ENCODE measurements at places on chromosomes 6 and 20.
A peak's percentile ranks its signal among the peaks of the same experiment; 100 is the strongest.

DNA sequence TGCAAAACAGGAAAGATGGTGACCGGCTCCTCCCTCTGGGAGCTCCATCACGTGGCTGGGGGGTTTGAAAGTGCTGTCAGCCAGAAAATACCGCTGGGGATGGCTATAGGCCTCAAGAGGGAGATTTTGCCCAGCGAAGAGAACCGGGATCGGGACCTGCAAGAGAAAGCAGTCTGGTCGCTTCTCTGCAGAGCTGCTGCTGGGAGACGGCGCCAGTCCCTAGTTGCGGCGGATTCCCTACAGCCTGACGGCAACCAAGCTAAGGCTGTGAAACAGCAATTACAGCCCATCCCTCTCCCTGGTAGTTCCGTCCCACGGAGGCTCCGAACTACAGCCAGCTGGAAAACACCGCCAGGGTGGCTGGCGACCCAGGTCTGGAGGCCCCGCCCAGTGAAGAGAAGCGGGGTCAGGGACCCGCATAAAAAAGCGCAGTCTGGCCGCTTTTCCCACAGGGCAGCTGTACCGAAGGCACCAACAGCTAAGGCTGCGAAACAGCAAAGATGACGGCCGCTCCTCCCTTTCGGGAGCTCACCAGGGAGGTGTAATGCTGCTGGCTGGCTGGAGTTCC, 238.1 kb upstream of the IRAK1BP1 start:
- DNase-seq = no peak

DNA sequence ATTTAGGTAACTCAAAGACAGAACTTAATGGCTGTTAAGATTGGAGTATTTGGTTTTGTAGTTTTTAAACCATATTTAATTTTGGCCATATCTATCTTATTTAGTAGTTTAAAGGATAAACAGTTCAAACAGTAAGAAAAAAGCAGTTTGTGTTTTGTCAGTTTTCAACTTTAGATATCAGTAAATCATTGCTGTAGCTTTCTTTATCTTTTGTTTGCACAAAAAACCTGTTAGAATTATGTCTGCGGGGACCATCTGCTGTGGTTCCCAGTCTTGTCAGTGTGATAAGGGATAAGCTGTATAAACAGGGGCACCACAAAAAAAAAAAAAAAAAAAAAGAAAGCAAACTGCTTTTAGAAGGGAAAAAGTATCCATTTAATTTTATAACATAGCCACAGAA, 40.9 kb downstream of the CDKAL1 start:
- DNase-seq = no peak

DNA sequence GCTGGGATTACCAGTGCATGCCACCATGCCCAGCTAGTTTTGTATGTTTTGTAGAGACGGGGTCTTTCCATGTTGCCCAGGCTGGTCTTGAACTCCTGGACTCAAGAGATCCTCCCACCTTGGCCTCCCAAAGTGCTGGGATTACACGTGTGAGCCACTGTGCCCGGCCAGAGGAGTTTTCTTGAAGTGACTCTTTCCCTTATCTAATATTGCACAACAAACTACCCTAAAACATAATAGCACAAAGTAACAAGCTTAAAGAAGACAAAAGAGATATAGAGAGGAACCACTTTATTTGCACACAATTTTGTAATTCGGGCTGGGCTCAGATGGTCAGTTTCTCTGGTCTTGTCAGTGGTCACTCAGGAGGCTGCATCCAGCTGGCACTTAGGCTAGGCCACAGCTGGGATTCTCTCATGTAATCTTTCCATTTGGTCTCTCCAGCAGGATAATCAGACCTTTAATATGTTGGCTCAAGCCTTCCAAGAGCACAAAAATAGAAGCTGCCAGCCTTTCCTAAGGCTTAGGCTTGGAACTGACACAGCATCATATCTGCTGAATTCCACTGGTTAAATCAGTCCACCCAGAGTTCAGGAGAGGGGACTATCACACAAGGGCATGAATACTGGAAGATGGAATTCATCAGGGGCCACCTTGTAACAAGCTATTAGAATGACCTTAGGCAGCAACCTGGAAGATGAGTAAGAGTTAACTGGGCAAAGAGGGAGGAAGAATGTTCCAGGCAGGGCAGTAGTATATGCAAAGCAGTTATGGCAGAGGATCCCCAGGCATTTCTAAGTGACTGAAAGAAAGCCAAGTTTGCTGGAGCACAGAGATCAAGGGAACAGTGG, 56.7 kb upstream of the PNRC1 start:
- DNase-seq = no peak

- DNase-seq = no peak
Measured at GRCh38 chr6:127160484-127160883, 42.0 kb downstream of the RSPO3 start.

DNA sequence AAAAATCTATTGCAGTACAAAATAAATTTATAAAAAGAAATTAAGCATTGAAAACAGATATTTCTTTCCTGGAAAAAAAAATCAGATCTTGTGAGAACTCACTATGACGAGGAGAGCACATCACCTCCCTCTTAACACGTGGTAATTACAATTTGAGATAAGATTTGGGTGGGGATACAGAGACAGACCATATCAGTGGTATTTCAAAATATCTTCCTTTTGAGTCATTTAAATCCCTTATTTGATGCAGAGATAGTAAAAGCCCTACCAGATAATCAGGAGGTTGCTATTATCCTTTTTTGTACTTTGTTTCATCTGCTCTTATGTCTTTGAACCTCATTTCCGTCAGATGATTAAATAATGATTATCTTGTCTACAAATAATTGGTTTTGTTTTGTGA, 800.4 kb downstream of the KIF16B start:
- DNase-seq = no peak

GRCh38 chr6:157198425-157199279, 124.7 kb downstream of the TMEM242 start:
- no peak for DNase-seq

DNA sequence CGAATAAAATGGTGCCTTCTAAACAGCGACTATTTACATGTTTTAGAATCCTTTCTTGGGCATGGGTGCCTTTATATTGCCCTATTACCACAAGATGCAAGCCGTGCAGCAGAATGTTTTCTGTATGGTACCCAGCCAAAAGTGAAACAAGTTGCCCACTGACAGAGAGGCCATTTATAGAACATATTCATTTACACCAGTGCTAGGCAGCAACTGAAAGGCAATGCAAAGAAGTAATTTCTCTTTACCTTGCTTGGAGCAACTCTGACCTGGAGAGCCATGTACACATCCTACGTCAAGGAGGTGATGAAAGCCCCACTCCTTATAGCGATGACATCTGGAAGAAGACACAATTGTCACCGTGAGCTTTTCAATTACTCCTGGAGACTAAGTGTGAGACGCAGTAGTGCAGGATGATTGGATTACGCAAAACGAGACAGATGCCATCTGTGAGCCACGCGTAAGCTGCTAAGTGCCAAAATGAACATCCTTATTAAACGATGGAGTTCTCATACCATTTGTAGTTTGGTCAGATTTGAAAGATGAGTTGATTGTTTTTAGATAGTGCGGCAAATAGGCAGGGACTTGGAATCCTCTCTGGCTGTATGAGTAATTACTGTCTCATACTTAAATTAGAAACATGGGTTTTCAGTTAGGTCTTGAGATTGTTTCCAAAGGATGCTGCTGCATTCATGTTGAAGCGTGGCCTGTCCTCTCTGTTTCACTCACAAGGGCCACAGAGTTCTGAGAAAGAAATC, at the start of gene TMEM244:
Gene TMEM244 (minus strand): TSS at position 408 of the 758 bp plus-strand sequence. CDS start 127 bp downstream, at position 281.
- no peak for DNase-seq

GRCh38 chr6:156410649-156411048, 366.5 kb upstream of the ARID1B start:
- no peak for DNase-seq

DNA sequence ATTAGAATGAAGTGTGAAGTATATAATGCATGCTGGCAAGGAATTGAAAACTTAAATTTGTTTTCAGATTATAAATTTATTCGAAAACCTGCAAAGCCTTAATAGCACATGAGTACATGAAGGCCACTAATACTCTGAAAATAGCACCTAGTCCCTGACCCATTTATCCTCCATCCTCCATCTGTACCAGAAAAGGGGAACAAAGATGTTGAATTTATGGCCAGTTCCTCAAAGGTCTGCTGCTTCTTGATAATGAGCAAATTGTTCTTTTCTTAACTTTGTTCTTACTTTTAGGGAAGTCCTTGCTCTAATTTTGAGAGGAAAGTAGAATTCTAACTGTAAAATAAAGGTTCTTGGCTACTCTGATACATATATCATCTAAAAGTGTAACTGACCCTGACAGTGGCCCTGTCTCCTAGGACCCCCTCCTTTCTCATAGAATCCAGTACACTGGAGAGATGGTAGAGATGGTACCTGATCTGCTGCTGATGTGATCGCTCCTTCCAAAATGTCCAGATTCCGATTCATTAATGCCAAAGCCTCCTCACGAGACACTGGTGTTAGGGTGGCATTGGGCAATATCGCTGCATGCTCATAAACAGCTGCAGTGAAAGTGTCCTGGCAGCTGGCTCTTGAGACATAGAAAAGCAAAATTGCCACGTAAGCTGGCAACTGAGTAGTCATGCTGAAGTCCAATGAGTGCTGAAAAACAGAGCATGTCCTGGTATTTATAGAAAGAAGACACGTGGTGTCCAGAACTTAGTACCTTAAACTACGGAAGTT, at the start of gene VNN1:
Gene VNN1 (minus strand): TSS at position 704 of the 783 bp plus-strand sequence. CDS start 20 bp downstream, at position 684.
- peak; percentile 72 for DNase-seq

- DNase-seq = peak; percentile 55
Measured at GRCh38 chr6:133923938-133924593, 29.0 kb upstream of the TBPL1 start.

Measured in RPMI8226 (cell line).